ENCODE measurements at places on chromosomes 13 and 19.

DNA sequence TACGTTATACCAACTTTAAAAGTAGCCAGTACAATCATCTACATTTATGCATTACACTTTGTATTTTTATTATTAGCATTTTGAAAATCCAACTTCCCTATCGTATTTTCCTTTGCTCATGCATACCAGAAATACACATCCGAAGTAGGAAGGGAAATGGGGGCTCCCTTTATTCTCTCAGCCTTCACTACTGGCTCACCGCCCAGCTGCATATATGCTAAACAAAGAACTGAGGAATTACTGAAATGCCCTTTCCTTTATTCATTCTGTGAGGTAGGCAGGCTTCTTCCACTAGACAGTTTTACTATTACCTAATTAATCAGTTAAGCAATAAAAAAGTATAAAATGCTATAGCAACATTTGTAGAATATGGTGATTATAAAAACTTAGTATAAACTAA lies 291.6 kb downstream of the KLF12 start:
- peak; percentile 33 for DNase-seq

DNA sequence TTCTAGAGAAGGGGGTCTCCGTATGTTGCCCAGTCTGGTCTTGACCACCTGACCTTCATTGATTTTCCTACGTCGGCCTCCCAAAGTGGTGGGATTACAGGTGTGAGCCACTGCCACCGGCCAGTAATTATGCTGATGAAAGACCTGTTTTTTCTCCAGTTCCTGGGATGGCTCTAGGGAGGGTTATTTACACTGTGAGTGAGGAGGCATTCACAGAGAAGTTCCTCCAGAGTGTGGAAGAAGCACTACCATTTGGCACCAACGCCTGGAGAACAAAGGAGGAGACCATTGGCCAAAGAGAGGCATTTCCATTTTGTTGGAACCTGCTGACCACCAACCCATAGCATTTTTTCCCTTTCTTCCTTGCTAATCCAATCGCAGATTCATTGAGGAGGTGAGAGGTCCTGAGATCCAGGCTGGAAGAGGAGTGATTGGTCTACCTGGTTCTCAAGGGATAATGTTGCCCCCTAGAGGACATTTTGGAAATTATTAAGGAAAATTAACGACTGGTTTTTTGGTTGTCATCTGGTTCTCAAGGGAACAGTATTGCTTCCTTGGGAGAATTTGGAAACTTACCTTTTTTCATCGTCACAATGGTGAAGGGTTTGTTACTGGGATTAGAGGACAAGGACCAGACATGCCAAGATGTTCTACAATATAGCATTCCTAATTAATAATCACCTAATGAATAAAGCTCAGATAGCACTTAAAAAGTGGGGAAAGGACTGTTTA lies 5.5 kb upstream of the SAE1 start:
- peak; percentile 88 for DNase-seq

GRCh38 chr19:55635856-55636440 lies 4.9 kb upstream of the ZNF580 start:
- no peak for DNase-seq

- no peak for DNase-seq
These were observed 86.7 kb upstream of the TUBA3C start for GRCh38 chr13:19268331-19268730.

DNA sequence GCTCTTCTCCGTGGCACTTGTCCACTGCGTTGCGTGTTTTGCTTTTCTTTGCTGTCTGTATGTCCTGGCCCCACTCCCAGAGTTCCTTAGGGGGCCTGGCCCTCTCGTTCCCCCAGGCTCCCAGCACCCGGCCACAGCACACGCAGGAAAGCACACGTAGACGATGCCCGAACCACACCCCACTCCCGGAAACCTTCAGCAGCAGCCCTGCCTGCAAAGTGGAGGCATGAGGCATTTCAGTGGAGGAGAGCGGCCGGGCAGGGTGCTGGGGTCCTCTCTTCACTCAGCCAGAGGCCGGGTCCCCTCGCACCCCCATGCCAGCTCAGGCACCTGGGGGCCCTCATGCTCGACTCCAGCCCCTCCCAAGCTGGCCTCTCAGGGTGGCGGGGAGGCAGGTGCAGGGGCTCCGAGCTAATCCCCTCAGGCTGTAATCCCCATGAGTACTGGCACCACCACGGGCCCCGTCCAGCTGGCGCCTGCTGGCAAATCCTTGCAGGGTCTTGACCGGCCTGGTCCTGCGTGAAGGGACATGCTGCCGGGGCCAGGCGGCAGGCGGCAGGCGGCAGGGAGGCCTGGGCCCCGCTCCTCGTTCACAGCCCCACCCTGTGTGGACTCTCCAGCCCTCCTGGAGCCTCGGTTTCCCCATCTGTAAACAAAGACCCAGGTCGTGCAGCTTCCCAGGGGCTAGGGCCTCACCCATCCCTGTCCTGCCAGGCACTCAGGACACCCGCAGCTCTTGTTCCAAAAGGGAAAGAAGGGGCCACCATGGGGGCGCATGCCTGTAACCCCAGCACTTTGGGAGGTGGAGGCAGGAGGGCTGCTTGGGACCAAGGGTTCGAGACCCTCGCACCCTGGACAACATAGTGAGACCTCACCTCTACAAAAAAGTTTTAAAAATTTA lies 7.0 kb downstream of the PIP5K1C start:
- DNase-seq = no peak
